ENCODE measurements at places on chromosomes 12 and 14.

GRCh38 chr12:111842556-111843396 is 748 bp downstream of the MAPKAPK5 start:
- peak; percentile 35 for DNase-seq

GRCh38 chr12:21568115-21568514 is 36.5 kb downstream of the GYS2 start:
- DNase-seq, result no peak

DNA sequence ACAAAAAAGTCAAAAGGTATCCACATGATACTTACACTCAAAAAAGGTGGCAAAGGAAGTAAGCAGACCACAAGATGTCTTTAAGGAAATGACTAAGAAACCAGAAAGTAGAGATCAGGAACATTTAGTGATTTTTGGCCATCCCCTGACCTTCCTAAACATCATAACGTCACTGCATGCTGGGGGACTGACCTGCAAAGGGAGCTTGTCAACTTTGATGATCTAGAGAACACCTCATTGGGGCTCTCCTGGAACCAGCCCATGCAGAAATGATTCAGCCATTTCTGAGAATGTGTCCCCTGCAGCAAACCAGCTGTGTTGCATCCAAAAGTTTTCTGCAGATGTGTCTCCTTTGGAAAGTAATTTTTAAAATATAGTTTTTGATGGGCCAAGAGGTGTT is 152.2 kb upstream of the RASSF8 start:
- DNase-seq, result no peak

- no peak for DNase-seq
Measured at GRCh38 chr12:92253301-92253700, 107.7 kb upstream of the BTG1 start.

DNA sequence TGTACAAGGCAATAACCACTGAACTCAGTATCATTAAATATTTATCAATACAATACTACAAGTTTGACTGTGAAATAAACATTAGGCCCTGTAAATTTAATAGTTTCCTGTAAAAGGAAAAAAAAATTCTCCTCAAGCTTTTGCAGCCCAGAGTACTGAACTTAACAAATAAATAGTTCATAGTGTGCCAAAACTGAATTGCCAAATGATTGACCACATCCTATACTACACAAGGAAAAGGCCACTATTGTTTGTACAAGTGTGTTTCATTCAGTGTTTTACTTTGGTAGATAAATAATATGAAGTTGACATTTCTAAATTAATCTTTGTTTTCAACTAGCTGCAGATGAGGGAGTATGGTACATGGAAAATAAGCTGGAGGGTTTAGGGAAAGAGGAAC is 379.6 kb downstream of the FLRT2 start:
- DNase-seq, result no peak

Measured in activated CD4-positive, alpha-beta T cell treated with anti-CD3 and anti-CD28 coated beads for 4 hours (primary cell).